IPS-NIHi11 (cell line): ENCODE measurements at places on chromosomes 4 and X.

DNA sequence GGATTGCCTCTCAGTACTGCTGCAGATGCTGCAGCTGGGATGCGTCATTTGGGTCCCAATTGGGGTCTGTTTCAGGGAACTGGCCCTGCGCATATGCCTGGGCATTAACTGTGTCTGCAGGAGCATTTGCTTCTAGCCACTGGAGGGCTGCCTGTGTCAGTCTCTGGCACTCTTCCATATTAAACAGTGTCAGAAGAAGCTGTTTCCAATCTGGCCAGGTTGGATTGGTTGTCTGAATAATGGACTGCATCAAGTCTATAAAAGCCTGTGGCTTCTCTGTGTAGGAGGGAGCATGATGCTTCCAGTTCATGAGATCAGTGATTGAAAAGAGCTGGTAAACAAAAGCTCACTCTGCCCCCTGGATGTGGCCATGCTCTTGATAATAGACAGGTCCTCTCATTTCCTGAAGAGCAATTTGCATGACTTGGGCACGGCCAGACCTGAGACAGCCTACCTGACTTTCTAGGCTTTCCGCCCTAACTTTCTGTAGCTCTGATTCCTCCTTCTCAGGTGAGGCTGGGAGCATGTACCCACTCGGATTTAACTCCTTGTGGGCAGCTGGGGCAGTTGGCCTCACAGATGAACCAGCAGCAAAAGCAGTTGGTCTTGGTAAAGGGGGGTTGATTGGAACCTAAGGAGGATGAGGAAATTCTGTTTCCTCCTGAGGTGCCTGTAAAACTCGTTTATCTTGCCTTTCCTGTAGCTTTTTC is 29.2 kb downstream of the SULT1E1 start:
- no peak for DNase-seq

DNA sequence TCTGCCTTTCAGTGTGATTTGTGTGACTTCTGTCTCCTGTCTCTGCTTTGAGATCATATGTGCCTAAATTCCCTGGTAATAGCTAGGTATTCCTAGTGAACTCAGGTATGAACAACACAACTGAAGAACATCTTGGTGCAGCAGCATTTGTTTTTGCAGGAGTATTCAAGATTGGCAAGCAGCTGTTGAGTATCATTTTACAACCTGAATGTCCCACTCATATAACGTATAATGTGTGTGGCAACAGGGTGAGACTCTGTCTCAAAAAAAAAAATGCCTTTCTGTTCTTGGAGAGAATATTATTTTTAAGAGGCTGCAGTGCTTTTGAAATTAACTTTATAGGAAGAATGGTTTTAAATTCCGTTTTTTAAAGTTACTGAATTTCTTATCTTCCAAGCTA is 7.7 kb downstream of the LSM6 start:
- DNase-seq: no peak

DNA sequence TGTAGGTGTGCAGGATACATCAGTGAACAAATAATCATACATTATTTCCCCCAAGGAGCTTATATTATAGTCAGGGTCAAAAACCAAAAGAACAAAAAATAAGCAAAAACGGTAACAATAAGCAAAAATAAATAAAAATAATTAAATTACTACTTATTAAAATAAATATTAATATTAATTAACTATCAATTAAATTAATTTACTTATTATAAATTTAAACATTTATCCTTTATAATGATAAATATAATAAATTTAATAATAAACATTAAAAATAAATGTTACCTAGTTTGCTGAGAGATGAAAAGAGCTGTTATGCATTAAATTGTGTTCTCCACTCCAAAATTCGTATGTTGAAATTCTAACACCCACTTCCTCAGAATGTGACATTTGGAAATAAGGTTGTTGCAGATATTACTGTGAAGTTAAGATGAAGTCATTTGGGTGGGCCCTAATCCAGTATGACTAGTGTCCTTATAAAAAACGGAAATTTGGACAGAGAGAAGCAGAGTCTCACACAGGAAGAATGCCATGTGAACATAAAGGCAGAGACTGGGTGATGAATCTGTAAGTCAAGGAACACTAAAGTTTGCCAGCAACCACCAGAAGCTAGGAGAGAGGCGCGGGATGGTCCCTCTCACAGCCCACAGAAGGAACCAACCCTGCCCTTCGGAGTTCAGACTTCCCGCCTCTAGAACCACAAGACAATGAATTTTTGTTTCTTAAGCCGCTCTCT is 67.2 kb upstream of the IBSP start:
- DNase-seq: no peak

GRCh38 chr4:118765399-118765798 is 70.5 kb downstream of the SEC24D start:
- no peak for DNase-seq

- DNase-seq: no peak
These were observed 51.6 kb upstream of the IL2 start for GRCh38 chr4:122508083-122508482.
